ENCODE measurements at places on chromosomes 12 and 14.

- no peak for DNase-seq
Measured at GRCh38 chr12:53530061-53530460, 22.8 kb upstream of the NPFF start.

GRCh38 chr14:101709962-101710931 is 51.3 kb upstream of the PPP2R5C start:
- no peak for DNase-seq

DNA sequence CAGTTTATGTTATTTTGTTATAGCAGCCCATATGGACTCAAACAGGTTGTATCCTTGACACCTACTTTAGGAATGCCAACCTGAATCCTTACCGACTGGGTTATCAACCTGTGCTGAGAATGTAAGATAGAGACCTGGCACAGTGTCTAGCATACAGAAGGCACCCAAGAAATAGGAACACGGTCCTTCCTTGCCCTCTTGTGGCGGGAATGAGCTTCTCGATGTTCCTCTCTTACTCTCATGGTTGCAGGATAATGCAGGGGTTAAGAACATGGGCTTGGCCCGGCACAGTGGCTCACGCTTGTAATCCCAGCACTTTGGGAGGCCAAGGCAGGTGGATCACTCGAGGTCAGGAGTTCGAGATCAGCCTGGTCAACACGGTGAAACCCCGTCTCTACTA is 6.5 kb downstream of the C12orf43 start:
- no peak for DNase-seq

- no peak for DNase-seq
Measured at GRCh38 chr14:95062946-95063345, 94.4 kb downstream of the DICER1 start.

- no peak for DNase-seq
Measured at GRCh38 chr12:131313635-131314034, 359.9 kb downstream of the ADGRD1 start.

DNA sequence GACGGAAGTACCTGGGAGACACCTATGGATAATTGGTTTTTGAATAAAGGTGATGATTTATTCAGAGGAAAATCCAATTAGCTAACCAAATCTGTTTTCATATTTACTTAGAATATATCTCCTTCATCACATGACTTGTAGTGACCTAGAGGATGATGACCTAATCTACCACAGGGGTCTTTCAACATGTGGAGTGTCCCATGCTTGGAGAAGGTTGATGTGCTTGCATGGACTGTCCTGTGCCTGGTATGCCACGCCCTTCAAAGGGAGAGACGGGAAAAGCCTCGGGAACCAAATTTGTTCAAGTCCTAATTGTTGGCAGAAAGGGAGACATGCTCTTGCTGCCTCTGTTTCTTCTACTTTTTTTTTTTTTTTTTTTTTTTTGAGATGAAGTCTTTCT is 11.8 kb upstream of the PAPLN start:
- DNase-seq, result no peak

DNA sequence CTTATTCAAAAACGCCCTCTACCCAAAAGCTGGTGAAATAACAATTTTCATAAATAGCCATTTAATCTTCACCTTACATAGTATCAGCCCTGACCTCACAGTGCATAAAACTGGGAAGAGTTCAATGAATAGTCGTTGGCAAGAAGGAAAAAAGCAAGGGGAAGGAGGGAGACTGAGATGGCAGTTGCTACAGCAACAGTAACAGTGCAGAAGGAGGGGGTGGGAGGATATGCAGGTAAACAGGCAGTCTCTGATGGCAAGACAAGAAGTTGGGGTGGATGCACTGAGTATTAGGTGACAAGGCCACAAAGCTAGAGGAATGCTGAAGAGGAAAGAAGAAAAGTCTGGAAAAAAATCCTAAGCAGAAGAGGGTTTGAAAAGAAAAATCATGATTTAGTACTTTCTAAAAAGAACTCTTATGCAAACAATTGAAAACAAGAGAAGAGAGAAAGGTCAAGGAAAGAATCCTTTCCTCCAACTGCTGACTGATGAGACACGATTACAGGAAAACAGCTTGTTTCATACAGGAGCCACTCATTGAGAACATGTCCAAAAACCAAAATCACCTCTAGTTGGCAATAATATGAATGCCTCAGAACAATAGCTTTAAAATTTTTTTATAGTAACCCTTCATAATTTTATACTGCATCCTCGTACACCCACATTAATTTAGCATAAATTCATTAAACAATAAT is 56.0 kb downstream of the DCAF5 start:
- DNase-seq, result no peak

DNA sequence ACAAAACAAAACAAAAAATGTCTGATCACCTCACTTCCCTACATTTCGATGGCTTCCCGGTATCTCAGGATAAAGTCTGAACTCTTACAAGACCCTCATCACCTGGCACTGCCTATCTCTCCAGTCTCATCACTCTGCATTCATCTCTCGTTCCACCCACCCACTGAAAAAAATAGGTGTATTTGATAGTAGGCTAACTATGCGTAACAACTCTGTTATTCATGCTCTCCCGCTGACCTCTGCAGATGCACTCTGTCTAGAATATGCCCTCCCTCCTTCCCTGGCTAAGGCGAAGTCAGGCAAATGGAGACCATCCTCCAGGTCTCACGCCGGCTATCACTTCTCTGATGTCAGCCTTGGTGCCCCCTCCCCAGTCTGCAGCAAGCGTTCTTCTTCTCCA is 44.9 kb downstream of the EFCAB11 start:
- no peak for DNase-seq

- no peak for DNase-seq
Measured at GRCh38 chr12:13940335-13940865, 41.0 kb downstream of the GRIN2B start.

GRCh38 chr12:88834226-88834625 is 254.0 kb upstream of the KITLG start:
- DNase-seq, result no peak

GRCh38 chr12:105020241-105020962 is 34.3 kb downstream of the NOPCHAP1 start:
- DNase-seq, result no peak

DNA sequence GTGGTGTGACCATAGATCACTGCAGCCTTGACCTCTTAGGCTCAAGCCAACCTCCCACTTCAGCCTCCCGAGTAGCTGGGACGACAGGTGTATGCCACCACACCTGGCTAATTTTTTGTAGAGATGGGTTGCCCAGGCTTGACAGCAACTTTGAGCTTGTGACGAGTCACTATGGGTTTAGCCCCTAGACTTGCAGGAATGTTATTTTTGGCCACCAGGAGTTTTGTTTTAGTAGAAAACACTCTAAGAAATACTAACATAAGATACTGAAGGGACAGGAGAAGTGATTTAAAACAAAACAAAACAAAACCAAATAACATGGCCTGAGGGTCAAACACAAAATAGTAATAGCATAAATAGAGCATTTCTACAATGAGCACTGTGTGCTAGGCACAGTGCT is 26.4 kb downstream of the SETD3 start:
- DNase-seq, result no peak

- DNase-seq, result no peak
Measured at GRCh38 chr14:92416544-92416943, 93.6 kb downstream of the SLC24A4 start.

GRCh38 chr14:73452341-73453186 is 5.8 kb downstream of the NUMB start:
- DNase-seq, result no peak

DNA sequence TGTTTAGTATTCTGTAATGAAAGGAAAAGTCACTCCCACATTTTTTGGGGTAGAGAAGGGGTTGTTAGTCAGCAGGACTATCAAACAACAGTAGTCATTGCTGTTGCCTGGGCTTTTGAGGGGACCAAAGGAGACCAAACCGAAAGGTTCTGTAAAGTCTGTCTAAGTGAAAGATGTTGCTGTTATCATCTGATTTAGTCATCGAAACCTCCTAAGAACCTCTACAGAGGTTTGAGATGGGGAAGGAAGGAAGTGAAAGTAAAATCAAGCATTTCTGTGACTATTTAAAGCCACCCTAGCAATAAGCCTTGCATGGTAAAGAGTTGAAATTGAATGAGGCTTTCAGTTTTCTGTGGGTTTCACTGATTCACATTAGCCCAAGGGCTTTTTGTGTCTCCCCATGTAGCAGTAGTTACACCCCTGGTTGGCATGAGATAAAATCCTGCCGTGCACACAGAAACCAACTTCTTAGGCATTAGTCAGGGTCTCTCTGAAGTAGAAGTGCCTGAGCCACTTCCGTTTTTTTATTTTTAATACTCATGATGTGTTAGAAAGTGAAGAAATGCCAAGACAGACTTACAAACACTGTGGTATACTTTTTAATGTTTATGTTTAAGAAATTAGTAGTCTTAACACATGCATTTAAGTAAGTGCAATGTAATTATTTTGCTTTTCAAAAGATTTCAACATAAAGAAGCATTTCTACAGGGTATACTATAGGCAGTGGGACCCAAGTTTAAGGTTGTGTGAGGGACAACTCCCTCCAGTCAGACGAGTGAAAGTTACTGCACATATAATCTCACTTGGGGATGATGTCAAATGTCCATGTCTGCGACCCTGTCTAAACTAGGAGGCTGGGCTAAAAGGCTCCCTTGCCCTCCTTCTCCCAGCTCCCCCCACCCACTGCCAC is 50.4 kb downstream of the DYRK2 start:
- peak; percentile 25 for DNase-seq

- DNase-seq, result no peak
Measured at GRCh38 chr14:33449268-33449667, 501.6 kb downstream of the EGLN3 start.

- no peak for DNase-seq
Measured at GRCh38 chr12:128813883-128814282, 9.9 kb downstream of the SLC15A4 start.

- DNase-seq, result no peak
Measured at GRCh38 chr12:97142737-97143410, 235.8 kb downstream of the NEDD1 start.

GRCh38 chr12:9792185-9792900 is 31.6 kb upstream of the CD69 start:
- DNase-seq, result no peak

GRCh38 chr14:71319666-71320065 is 412.4 kb downstream of the PCNX1 start:
- DNase-seq, result no peak

DNA sequence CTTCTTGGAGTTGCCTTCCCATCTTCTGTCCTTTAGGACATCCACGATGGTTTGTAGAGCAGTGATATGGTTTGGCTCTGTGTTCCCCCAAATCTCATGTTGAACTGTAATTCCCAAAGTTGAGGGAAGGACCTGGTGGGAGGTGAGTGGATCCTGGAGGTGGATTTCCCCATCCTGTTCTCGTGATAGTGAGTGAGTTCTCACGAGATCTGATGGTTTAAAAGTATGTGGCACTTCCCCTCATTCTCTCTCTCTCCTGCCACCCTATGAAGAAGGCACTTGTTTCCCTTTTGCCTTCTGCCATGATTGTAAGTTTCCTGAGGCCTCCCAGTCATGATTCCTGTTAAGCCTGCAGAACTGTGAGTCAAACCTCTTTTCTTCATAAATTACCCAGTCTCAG is 99.2 kb downstream of the BRMS1L start:
- DNase-seq, result no peak

- DNase-seq, result no peak
Measured at GRCh38 chr14:101862711-101863110, 101.2 kb downstream of the PPP2R5C start.

- no peak for DNase-seq
Measured at GRCh38 chr14:35234012-35234805, 58.0 kb upstream of the PSMA6 start.

DNA sequence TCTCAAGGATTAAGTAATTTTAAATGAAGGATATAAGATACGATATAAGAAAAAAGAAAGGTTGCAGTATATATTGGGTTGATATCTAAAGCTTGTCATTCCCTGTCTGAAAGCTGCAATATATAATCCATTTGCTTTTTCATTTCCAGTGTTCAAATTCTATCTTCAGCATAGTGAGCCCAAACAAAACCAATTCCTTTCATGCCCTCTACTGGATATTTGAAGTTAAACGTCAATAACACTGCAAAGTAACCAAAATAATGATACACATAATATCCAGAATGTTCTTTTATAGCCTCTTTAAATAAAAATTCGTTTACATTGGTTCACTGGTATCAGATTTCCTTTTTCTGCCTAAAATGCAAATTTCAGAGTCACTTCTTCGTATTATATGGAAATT is 64.5 kb upstream of the DAAM1 start:
- DNase-seq, result no peak

GRCh38 chr12:128111333-128111732 is 155.6 kb upstream of the TMEM132C start:
- no peak for DNase-seq

DNA sequence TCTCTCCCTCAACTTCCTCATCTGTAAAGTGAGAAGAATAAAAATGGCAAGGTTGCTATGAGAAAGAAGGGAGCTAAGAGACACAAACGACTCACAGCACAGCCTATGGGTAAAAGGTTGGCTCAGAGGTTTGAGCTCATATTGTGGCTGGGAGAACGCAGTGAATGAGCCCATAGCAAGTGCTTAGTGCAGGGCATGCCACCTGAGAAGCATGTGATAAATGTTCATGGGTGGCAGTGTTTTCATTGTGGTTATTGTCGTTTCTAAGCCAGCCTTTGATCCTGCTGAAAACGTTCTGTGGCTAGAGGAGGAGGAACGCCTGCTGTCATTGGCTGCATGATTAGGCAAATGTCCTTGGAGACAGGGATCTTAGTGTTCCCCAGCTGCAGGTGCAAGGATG is 150.4 kb downstream of the KSR2 start:
- DNase-seq, result no peak

DNA sequence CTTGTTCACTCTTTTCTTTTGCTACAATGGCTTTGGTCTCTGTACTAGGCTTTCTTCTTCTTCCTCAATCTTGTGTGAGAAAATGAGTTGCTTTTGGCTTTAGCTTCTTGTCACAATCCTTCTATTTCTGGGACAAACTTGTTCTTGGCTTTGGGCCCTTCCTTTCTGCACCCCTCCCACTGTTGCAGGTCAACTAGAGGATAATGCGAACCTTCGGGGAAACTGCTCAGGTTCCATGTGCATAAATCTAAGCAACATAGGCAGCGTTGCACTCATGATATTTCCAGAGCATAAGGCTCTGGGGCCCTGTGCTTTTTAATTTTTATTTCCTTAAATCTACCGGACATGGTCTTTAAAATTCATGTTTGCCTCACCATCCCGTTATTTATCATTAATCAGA is 89.8 kb upstream of the LRIG3 start:
- DNase-seq, result no peak

- DNase-seq, result no peak
Measured at GRCh38 chr14:105096206-105096875, 31.1 kb upstream of the GPR132 start.

- DNase-seq, result peak; percentile 42
Measured at GRCh38 chr12:65742018-65743010, 82.0 kb upstream of the HMGA2 start.
